ENCODE measurements at places on chromosomes 11 and 22.

DNA sequence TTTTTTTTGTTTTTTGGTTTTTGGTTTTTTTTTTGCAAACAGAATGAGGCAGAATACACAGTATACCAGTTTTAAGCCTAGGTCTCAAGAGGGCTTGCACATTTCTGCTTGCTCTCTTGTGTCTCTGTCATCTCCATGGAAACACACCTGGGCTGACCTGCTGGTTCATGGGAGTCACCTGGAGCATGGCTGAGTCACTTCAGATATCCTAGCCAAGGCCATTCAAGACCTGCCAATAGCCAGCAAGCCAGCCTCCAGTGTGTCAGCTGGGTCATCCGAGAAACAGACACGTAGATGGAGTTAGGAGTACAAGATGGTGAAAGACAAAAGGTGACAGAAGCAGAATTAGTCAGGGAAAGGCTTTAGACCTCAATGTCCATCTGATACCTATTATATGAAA lies 124.2 kb upstream of the SEZ6L start:
- DNase-seq, result no peak

- no peak for DNase-seq
Measured at GRCh38 chr11:69650081-69650831, 9.3 kb downstream of the CCND1 start.

- DNase-seq, result peak; percentile 21
Measured at GRCh38 chr11:129190087-129190486, 2.0 kb downstream of the ARHGAP32 start.

DNA sequence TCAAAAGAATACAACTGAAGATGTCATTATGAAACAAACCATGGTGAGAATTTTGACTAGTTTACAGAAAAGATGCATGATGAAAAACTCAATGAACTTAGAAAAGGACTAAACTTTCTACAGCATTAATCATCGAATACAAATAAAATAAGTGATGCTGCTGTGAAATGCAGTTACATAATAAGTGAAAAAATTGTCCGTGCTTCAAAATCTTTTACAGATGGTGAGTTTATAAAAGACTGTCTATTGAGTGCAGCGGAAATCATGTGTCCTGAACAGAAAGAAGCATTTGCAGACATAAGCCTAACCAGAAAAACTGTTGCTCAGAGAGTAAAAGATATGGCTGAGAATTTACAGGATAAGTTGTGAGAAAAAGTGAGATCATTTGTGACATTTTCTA lies 33.8 kb downstream of the NEAT1 start:
- DNase-seq, result no peak

- DNase-seq, result peak; percentile 66
Measured at GRCh38 chr22:29716814-29717545, 2.8 kb upstream of the CABP7 start.

- DNase-seq, result peak; percentile 56
Measured at GRCh38 chr22:41094041-41094593, 1.7 kb downstream of the EP300 start.

DNA sequence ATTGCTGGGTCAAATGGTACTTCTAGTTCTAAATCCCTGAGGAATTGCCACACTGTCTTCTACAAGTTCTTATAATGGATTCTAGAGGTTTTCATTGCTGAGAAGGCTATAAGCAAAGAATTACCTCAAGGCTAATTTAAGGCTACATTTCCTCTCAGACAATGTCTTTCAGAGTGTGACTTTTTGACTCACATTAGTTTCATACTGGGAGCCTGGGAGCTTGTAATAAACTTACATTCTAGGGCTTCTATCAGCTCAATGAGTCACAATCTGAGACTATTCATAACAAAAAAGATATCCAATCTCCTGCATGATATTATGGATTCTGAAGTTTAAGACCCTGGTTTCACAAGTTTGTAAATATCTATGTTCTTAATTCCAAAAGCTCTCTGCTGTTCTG lies 408.7 kb downstream of the LRRC4C start:
- no peak for DNase-seq

DNA sequence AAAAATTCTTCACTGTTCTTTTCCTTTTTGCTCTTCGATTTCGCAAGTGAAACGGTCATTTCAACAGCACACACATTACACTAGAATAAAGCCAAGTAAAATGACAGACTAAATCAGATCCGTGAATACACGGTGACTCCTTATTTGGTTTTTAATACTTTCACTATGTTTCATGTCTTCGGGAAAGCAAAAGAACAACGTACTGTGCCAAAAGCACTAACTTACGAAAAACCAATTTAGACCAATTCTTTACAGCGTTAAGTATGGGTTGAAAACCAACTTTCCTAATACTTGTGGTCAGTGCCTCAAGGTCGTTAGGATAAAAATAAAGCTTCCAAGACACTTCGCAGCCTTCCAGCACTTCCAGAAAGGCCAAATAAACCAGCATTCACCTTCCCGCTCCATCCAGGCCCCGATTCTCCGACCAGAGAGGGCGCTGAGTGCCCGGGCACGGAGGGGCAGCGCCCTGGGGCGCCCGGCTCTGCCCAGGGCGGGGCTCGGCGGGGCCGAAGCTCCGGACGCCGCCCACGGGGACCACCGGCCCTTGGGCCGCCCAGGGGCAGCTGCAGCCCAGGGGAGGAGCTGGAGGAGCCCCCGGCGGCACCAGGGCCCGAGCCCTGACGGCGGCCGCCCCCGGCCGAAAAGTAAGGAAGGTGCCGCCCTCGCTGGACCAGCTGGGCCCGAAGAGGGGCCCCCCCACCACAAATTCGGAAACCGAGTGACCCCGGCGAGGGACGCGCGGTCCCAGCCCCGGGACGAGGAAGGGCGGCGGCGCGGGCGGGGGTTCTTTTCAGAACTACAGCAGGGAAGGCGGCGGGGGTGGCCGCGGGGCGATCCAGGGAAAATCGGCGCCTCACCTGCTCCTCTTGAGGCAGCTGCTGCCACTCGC lies 499 bp downstream of the ATL3 start:
- DNase-seq, result peak; percentile 84

- DNase-seq, result no peak
Measured at GRCh38 chr22:46499805-46500189, 37.6 kb downstream of the CELSR1 start.

- no peak for DNase-seq
Measured at GRCh38 chr11:118673361-118674081, 5.9 kb downstream of the TREH start.

DNA sequence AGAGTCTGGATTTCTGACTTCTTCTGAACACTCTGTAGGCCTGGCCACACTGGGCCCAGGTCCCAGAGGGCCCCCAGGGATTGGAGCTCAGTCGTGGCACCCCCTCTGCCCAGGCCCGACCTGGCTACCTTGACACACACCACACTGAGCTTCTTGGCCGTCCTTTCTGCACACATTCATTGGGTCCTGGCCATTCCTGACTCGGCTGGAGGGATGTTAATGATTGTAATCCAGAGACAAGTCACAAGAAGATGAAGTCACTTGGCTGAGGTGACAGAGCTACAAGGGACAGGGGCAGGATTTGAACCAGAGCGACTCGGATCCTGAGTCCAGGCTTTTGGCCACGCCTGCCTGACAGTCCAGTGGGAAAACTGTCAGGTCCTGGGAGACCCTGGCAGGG lies 23.9 kb upstream of the PDGFB start:
- no peak for DNase-seq

GRCh38 chr22:29782061-29782845 lies 15.1 kb downstream of the UQCR10 start:
- no peak for DNase-seq

- DNase-seq, result no peak
Measured at GRCh38 chr11:11268119-11268518, 84.9 kb downstream of the CSNK2A3 start.

DNA sequence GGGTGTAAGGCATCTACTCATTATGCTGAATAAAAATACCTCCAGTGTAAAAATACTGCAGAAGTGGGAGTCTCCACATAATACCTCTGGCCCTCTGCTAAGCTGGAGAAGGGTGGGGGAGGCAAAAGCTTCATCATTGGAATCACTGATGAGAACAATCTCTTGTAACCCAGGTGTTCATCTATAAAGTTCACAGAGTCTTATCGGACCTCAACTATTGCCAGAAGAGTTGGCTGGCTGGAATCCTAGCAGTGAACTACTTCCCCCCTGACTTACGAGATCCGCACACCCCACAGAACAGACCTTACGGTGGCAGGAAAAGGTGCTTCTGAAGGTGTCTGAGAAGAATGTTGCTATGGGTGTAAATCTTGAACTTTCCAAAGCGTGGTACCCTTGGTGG lies 2.5 kb downstream of the OR8D1 start:
- DNase-seq, result no peak

- DNase-seq, result peak; percentile 62
Measured at GRCh38 chr11:8327761-8328192, 64.1 kb upstream of the LMO1 start.

DNA sequence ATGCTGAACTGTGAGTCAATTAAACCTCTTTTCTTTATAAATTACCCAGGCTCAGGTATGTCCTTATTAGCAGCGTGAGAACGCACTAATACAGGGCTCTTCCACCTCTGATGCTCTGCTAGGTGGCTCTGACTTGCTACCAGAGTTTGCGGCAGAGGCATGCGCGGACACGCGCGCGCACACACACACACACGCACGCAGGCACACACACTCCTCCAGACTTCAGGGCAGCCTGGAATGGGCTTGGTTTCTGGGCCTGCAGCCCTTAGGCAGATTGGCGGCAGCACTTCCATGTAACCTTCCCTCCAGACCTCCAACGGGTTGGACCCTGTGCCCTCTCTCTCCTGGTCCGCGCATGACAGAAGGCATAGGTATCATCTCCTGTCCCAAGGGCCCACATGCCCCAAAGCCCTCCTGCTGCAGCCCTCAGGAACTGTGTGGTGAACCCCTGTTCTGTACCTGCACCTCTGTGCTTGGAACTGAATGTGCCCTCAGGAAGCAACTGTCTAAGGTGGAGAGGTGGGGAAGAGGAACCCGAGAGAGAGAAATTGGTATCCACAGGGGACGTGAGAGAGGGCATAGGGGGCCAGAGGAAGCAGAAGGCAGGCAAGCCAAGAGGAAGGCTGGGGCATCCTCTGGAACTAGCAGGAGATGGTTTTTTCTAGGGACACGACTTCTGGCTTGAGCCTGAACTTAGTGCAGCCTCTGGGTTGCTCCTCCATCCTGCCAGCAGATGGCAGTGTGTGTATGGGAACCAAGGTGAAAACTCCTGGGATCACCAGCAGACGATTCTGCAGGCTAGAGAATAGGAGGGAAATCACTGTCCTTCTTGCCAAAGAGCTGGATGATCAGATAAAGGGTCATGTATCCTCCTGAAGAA lies 23.4 kb upstream of the RIC3 start:
- peak; percentile 90 for DNase-seq

GRCh38 chr11:94737171-94737611 lies 31.0 kb upstream of the AMOTL1 start:
- no peak for DNase-seq

DNA sequence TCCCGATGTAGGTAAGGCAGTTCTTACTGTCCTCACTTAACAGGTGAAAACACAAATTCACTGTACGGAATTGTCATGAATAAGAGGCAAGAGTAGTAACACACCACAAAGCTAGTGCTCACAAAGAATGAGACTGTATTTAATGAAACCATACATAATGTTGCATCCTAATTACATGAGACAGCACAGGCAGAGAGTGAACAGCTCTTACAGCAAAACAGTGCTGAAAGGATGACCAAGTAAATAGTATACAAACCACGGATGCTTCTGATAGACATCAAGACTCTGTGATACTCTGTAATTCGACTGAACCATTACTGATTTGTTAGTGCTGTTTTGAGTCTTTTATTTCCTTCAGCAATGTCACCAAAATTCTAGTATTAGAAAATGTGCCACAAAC lies 282.3 kb downstream of the TTC28 start:
- no peak for DNase-seq

GRCh38 chr22:22770280-22770871 lies 117.2 kb upstream of the IGLL5 start:
- peak; percentile 67 for DNase-seq

- no peak for DNase-seq
Measured at GRCh38 chr22:46954781-46955180, 192.3 kb downstream of the TBC1D22A start.

- no peak for DNase-seq
Measured at GRCh38 chr22:41230401-41230785, 10.3 kb downstream of the CHADL start.

DNA sequence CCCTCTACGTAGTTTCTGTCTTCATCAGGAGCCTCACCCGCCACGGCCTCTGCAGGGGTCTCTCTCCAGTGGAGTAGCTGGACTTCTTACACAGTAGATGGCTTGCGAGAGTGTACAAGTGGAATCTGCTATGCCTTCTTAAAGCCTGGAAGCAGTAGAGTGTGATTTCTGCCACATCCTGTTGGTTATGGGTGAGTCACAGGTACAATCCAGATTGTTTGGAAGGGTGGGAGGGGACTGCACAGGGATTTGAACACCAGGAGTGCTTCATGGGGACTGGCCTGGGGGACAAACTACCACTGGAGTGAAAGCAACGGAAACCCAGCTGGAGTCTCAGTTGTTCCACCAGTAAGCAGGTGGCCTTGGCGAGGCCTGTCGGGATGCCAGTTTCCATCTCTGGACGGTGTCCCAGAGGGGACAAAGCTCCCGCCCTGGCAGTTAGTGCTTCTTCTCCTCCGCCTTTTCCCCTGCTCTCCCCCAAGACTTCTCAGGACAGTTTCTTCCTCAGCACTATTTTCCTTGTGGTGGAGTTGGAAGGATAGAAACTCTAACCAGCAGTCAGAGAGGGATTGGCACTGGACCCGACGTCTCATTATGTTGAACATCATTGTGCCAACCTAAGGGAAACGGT lies 85.0 kb upstream of the RCN1 start:
- DNase-seq, result no peak

DNA sequence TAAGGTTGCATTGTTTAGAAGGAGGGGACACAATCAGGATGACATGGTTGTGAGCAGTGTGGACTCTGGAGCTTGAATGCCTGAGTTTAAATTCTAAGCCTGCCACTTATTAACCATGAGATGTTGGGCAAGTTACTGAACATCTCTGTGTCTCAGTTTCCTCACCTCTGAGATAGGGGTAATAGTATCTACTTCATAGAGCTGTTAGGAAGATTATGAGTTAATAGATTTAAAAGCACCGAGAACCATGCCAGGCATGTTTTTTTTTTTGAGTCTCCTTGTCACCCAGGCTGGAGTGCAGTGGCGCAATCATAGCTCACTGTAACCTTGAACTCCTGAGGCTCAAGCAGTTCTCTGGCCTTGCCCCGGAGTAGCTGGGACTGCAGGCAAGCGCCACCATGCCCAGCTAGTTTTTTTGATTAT lies 33.3 kb downstream of the ST14 start:
- no peak for DNase-seq

- DNase-seq, result peak; percentile 92
Measured at GRCh38 chr11:122808478-122808869, 29.8 kb upstream of the CRTAM start.

DNA sequence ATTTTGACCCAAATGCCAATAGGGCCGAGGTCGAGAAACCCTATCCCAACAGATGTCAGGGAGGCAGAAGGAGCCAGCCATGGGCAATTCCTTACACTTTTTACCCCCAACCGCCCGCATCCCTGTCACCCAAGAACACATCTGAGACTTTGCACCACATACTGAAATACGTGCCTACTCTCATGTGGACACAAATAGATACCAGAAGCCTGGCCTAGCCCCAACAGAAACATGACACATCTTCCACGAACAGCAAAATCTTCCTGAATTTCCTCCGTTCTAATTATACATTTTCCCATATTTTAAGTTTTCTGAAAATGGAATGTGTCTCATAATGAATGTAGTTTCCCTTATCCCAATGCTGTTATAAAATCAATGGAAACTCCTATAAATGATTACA lies 64.7 kb downstream of the SLC1A2 start:
- no peak for DNase-seq

- DNase-seq, result no peak
Measured at GRCh38 chr11:69859275-69859934, 40.2 kb upstream of the FGF3 start.

GRCh38 chr11:62169448-62169847 lies 20.6 kb upstream of the SCGB1D1 start:
- DNase-seq, result no peak
